Activated CD4-positive, alpha-beta T cell treated with anti-CD3 and anti-CD28 coated beads, Interleukin-2, amount 50 U/mL, for 24 hours (primary cell): ENCODE measurements at places on chromosomes 13 and 19.

- no peak for DNase-seq
Measured at GRCh38 chr19:13795595-13796300, 505 bp downstream of the ZSWIM4 start.

GRCh38 chr19:47650700-47651099 lies 41.8 kb downstream of the BICRA start:
- DNase-seq: no peak

DNA sequence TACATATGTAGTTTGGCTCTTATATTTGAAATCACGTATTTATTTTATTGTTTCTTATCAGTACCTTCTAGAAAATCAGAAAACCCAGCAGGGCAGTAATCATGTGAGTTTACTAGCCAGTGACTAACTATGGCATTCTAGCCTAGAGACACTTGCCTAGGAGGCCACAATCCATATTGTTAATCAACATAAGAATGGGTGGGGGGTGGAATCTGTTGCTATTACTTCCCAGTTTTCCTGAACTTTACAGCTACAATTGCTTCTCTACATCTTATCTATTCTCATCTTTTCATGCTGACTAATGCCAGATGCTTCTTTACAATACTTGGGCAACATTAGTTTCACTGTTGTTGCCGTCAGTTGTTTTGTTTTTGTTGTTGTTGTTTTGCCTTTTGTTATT lies 18.7 kb upstream of the ATXN8OS start:
- no peak for DNase-seq

GRCh38 chr13:103815619-103816018 lies 749.4 kb upstream of the SLC10A2 start:
- no peak for DNase-seq

GRCh38 chr13:27446986-27447583 lies 3.3 kb downstream of the MTIF3 start:
- DNase-seq: no peak

- no peak for DNase-seq
Measured at GRCh38 chr13:102504002-102504401, 92.8 kb upstream of the TPP2 start.

DNA sequence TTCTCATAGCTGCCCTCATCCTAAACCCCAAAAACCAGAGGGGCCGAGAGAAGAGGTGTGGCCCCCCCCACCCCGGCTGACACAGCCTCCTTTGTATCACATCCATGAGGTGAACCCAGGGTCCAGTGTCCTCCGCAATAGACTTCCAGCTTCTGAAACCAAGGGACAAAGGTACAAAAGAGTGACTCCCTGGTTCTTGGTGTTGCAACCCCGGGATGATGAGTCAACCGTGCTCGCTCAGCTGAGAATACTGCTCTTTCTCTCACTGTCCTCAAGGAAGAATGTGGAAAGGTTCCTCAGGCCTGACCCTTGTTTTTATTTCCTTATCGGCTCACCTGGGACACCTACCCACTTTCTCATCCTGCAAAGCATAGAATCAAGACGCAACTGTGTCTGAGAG lies 5.5 kb downstream of the SLC15A1 start:
- DNase-seq: no peak

- DNase-seq: no peak
Measured at GRCh38 chr19:30381366-30381765, 9.2 kb downstream of the ZNF536 start.

DNA sequence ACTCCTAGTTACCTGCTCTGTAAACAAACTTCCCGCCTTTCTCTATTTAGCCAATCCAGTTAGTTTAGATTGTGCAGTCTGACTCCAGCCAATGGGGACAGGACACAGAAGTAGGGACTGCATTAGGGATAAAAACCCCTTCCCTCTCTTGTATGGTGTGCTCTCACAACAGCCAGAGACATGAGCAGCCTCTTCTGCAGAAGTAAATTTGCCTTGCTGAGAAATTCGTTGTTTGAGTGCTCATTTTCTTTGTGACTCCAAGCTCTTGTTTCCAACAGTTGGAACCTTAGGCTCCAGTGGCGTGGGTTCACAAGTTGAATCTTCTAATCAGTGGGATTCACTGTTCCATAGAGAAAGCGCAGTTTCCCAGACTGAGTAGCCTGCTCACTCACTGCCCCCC lies 66.1 kb downstream of the ZNF93 start:
- DNase-seq: no peak

DNA sequence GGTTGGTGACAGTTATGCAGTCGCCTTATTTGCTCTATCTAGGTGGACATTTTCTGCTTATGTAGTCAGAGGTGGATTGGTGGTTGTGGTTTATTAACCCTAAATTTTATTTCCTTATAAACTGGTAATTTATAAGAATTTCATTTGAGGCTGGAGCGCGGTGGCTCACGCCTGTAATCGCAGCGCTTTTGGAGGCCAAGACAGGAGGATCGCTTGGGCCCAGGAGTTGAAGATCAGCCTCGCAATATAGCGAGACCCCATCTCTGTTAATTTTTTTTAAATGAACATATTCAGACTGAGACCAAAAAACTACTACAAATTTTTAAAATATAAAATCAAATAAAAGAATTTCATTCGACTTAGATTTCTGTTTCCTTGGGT lies 810 bp downstream of the ZNF627 start:
- DNase-seq: no peak

GRCh38 chr19:1860042-1860775 lies 3.2 kb downstream of the KLF16 start:
- DNase-seq: no peak
